Right renal pelvis (tissue), 4 donors: ENCODE measurements at places on chromosomes 11 and 22.

- no peak for DNase-seq
Measured at GRCh38 chr11:48103621-48104567, 112.7 kb upstream of the OR4B1 start.

GRCh38 chr11:17392872-17393271, 4.4 kb upstream of the KCNJ11 start:
- no peak for DNase-seq

GRCh38 chr22:48844056-48844675, 983.5 kb downstream of the BRD1 start:
- DNase-seq = no peak

- no peak for DNase-seq
Measured at GRCh38 chr11:107840129-107840484, 18.5 kb downstream of the SLC35F2 start.

GRCh38 chr22:17753401-17753989, 20.8 kb downstream of the BID start:
- no peak for DNase-seq

DNA sequence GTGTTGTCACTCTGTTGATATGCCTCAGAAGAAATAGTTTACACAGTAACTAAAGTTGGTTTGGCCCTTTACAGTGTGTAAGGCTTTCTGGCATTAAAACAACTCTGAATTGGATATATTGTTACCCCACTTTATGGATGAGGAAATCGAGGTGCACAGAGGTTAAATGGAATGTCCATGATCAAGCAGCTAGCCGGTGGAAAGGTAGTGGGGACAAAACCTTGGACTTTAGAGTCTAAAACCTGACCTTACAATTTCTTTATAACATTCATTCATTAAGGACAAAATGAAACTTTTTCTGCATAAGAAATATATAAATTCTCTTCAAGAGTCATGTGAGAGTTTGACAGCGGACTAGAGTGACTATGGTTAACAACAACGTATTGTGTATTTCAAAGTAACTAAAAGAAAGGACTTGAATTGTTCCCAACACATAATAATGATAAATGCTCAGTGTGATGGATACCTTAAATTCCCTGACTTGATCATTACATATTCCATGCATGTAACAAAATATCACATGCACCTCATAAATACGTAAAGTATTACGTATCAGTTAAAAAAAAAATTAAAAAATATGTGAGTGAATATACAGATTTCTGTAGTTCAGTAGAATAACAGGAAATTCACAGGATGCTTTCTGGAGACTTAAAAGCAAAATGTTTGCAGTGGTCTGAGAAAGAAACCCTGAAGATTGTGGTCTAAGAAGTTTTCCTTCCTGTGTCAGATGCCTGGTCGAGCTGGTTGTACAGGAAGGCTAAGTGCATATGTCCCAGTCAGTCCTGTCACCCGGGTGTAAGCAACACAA, 51.0 kb downstream of the TEAD1 start:
- DNase-seq = no peak

GRCh38 chr22:27193215-27193614, 535.8 kb downstream of the MIAT start:
- DNase-seq = no peak

- no peak for DNase-seq
Measured at GRCh38 chr22:31119026-31119717, 3.6 kb upstream of the INPP5J start.

DNA sequence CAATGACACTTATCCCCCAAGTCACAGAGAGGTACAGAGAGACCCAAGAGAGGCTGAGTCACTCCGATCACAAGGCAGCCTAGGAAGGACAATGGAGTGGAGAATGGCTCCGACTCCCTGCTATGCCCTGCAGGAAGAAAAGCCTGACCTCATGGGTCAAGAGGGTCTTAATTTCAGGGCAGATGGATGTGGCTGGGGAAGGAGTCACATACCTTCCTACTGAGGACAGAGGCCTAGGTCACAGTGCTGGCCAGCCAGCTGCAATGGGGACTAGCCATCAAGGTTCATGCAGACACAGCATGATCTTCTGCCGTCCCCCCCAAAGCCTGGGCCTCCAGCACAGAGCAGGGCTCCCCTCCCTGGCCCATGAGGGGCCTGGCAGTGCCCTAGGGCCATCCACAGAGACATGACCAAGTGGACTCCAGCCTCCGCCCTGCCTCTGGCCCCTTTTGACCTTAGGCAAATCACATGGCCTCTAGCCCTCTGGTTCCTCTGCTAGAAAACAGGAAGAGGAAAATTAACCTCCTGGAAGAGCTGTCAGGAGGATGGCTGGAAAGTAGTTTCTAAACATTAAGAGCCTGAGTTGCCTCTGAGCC, 1.8 kb downstream of the ARRB1 start:
- DNase-seq = no peak

DNA sequence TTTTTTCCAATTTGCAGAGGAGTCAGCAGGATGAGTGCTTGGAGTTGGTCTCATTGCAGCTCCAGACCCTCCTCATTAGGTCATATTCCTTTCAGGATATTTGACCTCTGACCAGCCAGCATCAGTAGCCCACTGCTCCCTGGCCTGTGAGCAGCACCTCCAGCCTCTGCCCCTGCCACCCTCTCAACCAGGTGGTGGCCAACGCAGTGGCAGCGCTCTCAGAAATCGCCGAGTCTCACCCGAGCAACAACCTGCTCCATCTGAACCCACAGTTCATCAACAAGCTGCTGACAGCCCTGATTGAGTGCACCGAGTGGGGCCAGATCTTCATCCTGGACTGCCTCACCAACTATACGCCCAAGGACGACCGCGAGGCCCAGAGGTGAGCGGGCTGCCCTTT, 27.0 kb downstream of the C22orf42 start:
- DNase-seq = no peak

DNA sequence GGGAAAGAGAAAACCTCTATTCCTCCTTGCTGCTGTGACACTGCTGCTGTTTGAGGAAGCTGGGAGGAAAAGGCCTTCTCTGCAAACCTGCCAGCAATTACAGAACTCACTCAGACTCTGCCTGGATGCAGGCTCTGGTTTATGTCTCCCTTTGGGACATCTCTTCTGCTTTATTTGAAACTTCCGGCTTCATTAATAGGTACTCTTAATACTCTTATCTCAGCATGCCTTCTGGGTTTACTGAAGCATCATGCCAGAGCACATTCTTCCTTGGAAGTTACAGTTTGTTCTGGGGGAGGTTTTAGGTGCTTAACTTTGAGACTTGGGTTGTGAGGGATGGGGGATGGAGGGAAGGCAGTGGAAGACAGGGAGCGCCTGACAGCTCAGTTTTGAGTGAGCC, 79.9 kb downstream of the NAV2 start:
- DNase-seq = no peak
